Retina (tissue), 1 donor: ENCODE measurements at places on chromosomes 6 and 20.

DNA sequence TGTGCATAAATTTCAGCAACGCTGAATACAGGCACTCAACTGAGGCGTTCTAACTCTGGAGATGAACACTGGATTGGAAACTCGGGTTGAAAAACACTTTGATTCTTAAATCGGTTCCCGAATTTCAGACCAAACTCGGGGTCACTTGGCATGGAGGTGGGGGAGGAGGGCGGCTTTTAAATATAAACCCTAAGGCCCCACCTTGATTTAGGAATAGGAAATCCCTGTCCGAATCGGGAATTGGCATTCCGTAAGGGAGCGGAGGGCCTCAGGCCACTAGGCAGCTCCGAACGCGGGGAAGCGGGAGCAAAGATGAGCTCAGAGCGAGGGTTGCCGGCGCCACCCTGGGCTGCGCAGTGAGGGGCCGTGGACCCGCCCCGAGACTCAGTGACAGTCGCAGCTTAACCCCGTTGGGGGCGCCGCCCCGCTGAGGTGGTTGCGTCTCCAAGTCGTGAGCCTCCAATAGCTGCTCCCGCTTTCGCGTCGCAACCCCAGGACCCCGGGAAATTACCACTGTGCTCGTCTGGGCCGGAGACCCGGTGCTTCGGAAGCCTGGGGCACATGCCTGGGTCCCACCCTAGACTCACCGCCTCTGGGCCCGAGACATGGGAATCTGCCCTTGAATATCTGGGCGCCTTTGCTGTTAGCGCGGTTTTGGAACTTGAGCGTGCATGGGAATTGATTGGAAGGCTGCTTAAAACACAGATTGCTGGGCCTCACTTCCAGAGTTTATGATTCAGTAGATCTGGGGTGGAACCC, 4.6 kb upstream of the SIM1 start:
- peak; percentile 66 for DNase-seq

- no peak for DNase-seq
Observed at GRCh38 chr20:13996265-13996664, 949 bp downstream of the MACROD2 start.

DNA sequence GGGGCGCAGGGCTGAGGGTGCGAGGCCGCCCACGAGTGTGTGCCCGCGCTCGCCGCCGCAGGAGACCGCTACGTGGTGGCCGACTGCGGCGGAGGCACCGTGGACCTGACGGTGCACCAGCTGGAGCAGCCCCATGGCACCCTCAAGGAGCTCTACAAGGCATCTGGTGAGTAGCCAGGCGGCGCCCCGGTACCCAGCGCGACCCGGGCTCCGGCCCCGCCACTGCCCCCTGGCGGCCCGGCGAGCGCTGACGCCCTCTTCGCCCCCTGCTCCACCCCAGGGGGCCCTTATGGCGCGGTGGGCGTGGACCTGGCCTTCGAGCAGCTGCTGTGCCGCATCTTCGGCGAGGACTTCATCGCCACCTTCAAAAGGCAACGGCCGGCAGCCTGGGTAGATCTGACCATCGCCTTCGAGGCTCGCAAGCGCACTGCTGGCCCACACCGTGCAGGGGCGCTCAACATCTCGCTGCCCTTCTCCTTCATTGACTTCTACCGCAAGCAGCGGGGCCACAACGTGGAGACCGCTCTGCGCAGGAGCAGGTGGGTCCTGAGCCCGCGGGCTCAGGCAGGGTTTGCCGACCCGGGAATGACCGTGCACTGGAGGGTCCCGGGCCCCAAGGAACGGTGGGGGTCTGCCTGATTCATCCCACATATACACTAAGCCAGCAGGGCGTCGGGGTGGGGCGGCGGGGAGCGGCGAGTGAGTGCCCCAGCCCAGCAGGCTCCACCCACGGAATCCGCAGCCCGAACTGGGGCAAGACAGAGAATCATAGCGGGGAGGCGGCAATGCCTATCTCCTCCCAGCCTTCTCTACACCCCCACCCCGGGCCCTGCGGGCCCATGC, 17.4 kb downstream of the HSPA12B start:
- DNase-seq = peak; percentile 91

GRCh38 chr20:33896509-33896908, 85.4 kb downstream of the CHMP4B start:
- DNase-seq = no peak

DNA sequence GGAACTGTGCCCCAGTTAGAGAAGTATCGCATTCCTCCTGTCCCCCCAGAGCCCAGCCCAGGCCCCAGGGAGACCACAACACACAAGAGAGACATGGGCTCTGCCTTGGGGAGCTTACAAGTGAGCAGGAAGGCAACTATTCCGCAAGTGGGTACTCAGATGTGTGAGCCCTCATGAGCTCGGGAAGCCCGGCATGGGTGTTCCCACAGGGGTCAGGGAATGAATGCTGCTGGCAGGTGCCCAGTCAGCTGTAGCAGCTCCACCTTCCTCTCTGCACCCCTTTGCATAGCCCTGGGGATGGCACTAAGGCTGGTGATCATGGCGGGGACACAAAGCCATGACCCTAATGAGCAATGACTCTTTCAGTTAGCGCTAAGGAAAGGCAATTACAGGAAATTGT, 194.1 kb downstream of the SYNDIG1 start:
- DNase-seq = no peak

- DNase-seq = no peak
Observed at GRCh38 chr6:85679445-85680123, 36.9 kb upstream of the SYNCRIP start.

GRCh38 chr6:118495485-118496280, 52.4 kb upstream of the PLN start:
- DNase-seq = no peak

GRCh38 chr20:9301129-9302090, 213.0 kb upstream of the LAMP5 start:
- no peak for DNase-seq

DNA sequence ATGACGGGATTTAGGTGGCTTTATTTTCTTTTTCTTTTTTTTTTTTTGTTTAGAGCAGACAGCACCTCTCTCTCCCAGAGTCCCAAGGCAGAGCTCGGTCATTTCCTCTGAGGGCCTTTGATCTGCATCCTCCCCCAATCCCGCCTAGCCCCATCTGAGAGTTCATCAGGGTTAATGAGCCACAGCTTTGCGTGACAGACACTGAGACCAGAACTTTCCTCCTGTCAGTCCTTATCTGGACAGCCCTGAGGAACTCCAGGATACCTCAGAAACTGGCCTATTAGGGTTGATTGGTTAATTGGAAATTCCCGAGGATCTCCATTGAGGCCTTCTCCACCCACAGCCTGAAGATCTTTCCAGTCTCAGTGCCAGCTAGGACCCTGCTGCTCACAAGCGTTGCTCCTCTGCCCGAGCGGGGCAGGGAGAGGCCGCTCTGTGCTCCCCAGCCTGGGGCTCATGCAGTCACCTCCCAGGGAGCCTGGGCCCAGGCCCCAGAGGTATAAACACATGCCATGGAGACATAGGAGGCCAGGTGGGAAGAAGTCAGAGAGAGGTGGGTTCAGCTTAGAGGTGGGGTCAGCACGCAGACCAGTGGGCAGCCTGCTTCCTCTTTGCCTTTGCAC, 1.4 kb upstream of the LRRN4 start:
- DNase-seq = no peak

DNA sequence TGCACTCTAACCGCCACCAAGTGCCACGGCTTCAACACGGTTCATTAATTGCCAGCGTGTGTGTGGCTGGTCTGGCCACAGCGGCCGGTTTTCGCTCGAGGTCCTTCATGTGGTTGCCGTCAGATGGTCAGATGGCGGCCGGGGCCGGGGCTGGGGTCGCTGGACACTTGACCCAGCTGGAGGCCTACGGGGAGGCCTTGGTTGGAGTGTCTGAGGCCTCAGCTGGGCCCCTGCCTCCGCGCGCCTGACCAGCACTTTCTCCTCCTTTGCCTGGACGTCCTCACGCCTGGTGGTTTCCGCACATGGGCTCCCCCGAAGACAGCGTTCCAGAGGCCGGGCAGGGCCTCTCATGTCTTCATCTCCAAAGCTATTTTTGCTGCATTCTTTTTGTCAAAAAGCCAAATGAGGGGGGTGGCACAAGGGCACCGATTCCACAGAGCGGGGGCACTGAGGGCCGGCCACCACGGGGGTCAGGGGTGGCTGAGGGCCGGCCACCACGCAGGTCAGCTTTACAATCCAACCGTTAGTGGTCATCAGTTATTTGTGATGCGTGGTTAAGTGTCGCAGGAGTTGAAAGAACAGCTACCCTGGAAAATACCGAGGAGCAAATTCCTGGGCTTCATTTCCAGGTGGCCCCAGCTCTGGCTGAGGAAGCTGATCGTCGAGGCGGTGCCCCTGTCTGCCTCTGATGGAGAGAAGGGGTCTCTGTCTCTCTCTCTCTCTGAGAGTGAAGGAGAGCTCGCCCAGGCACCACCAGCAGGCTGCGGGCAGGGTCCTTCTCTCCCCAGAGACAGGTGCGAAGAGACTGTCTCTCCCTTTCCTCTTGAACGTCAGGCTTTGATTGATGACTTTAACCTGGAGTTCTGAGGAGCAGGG, 50.5 kb upstream of the FRMD1 start:
- no peak for DNase-seq

GRCh38 chr6:33488339-33488738, 34.0 kb downstream of the ZBTB9 start:
- no peak for DNase-seq

DNA sequence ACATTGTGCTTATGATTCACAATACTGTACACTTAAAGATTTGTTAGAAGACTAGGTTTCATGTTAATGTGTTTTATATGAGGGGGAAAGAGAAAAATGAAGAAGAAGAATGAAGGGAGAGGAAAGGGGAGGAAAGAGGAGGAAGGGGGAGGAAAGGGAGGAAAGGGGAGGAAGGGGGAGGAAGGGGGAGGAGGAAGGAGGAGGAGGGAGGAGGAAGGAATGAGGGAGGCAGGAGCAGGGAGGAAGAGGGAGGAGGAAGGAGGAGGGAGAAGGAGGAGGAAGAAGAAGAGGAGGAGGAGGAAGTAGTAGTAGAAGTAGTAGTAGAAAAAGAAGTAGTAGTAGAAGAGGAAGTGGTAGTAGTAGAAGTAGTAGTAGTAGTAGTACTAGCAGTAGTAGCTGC, 70.6 kb downstream of the COL21A1 start:
- DNase-seq = no peak

DNA sequence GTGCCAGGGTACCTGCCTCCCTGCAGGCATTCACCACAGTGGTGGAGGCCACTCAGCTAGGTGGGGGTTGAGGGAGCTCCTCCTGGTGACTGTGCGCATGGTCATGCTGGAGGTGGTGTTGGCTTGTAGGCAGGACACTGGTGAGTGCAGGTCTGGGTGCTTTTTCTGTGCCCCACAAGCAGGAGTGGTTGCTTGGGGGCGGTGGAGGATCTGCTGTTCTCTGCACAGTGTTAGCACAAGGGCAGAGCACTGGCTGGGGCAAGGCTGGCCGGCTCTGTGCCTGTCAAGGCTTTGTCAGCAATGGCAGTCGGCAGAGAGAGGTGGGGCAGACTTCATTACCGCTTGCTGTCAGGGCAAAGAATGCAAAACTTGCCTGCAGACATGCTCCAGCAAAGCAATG, 632.1 kb upstream of the ID4 start:
- DNase-seq = no peak

GRCh38 chr6:162512744-162513143, 214.8 kb downstream of the PRKN start:
- DNase-seq = no peak

DNA sequence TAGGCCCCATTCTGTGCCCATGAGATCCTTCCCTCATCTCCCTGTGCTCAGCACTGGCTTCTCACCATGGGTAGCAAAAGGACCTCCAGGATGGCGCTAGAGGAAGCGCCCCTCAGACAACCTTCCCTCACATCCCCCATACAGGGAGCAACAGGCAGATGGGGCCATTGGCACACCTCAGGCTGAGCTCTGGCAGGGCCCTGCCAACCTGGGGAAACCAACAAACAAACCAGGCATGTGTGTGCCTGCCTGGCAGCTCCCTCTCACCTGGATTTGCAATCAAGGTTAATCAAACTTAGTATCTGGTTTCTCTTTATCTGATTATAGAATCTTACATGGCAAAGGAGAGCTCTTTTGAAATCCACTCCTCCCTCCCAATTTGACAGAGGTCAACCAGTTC, 134.9 kb downstream of the SLC23A2 start:
- DNase-seq = no peak

DNA sequence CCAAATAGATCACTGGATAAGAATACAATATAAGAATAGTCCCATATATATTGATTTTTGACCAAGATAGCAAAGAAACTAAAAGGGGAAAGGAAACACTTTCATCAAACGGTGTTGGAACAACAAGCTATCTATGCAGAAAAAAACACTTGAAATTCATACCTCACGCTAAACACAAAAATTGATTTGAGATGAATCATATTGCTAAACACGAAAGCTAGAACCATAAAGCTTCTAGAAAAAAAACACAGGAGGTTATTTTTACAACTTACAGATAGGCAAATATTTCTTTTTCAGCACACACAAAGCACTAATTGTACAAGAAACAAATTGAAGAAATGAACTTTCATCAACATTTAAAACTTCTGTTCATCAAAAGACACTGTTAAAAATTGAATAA, 36.7 kb upstream of the TMEM14A start:
- DNase-seq = no peak

- DNase-seq = no peak
Observed at GRCh38 chr20:40997116-40997515, 31.5 kb upstream of the TOP1 start.

DNA sequence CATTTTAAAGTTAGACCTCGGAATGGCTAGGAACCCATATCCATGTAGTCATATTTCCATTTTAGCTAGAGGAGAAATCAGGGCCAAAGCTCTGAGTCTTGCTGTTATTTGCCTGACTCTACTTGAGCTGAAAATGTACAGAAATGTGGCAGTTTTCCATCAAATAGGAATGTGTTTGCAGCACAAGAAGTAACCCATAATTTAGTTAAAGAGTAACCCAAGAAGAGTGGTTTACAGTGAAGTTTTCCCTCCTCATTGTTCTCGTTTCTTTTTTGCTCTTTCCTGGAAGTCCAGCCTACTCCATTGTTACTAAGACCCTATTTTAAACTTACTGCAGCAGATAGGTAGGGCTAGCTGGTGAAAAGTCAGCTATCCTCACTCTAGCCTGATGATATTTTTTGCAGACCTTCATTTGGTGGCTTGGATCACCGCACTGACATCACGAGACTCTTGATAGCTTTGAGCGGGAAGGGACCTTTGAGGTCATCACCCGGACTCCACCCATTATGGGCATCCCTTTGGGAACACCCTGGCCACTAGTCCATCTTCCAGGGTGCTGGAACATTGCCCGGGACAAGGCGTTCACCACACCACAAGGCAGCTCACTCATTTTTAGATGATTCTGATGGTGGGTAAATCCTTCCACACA, 28.0 kb upstream of the ADGRF5 start:
- DNase-seq = no peak

DNA sequence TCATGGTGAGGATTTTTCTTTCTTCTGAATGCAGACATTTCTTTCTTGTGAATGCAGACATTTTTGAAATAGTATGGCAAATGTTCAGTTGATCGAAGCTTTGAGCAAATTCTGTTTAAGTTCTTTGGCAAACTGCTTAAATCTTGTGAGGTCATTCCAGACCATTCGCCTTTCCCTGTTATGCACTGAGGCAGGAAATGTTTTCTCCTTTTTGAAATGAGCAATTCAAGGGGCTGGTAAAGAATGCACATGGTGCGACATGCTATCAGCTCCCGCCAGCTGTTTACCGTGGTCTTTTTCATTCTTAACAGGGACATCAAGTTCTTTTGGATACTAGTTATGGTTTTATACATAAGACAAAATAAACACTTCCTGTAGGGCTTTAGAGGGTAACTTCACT, 112.0 kb upstream of the CCN2 start:
- DNase-seq = no peak

- DNase-seq = no peak
Observed at GRCh38 chr6:107917451-107918375, 40.3 kb downstream of the SEC63 start.
